ENCODE measurements at places on chromosomes 6 and 20.

- H3K36me3 ChIP-seq: peaks cover 2% of the 10 kb centered on the region
- no peaks in the 10 kb centered on the region for H3K27me3 ChIP-seq
- no peak overlapping the region for H3K27ac ChIP-seq
- peaks cover 35% of the 10 kb centered on the region for H3K4me1 ChIP-seq
- DNase-seq: no peak
- H3K4me3 ChIP-seq: no peak overlapping the region
Observed at GRCh38 chr6:113047148-113047547, 700.0 kb downstream of the RFPL4B start.

GRCh38 chr6:128209771-128210170 is 308.9 kb upstream of the THEMIS start:
- H3K36me3 ChIP-seq: peaks cover 5% of the 10 kb centered on the region
- no peaks in the 10 kb centered on the region for H3K27me3 ChIP-seq
- H3K4me3 ChIP-seq: no peak overlapping the region

GRCh38 chr20:46341074-46342009 is 33.0 kb upstream of the CDH22 start:
- no peak for DNase-seq
- H3K4me1 ChIP-seq: no peaks in the 10 kb centered on the region
- H3K27ac ChIP-seq: no peak overlapping the region
- no peak overlapping the region for H3K4me3 ChIP-seq
- peaks cover 3% of the 10 kb centered on the region for H3K36me3 ChIP-seq
- peaks cover 67% of the 10 kb centered on the region for H3K27me3 ChIP-seq

- no peak overlapping the region for H3K4me3 ChIP-seq
- H3K4me1 ChIP-seq: peaks cover 3% of the 10 kb centered on the region
- DNase-seq: no peak
- H3K27me3 ChIP-seq: no peaks in the 10 kb centered on the region
- H3K36me3 ChIP-seq: peaks cover 11% of the 10 kb centered on the region
Observed at GRCh38 chr20:2141600-2142575, 40.3 kb downstream of the STK35 start.

GRCh38 chr6:112286010-112286409 is 31.6 kb upstream of the LAMA4 start:
- peaks cover 5% of the 10 kb centered on the region for H3K36me3 ChIP-seq
- no peak overlapping the region for H3K27ac ChIP-seq
- no peak overlapping the region for H3K4me3 ChIP-seq
- H3K27me3 ChIP-seq: no peaks in the 10 kb centered on the region
- DNase-seq: no peak

GRCh38 chr6:36752886-36753506 is 55.4 kb downstream of the RAB44 start:
- DNase-seq: no peak
- no peak overlapping the region for H3K4me3 ChIP-seq
- H3K4me1 ChIP-seq: peaks cover 13% of the 10 kb centered on the region
- H3K27me3 ChIP-seq: no peaks in the 10 kb centered on the region
- no peak overlapping the region for H3K27ac ChIP-seq

DNA sequence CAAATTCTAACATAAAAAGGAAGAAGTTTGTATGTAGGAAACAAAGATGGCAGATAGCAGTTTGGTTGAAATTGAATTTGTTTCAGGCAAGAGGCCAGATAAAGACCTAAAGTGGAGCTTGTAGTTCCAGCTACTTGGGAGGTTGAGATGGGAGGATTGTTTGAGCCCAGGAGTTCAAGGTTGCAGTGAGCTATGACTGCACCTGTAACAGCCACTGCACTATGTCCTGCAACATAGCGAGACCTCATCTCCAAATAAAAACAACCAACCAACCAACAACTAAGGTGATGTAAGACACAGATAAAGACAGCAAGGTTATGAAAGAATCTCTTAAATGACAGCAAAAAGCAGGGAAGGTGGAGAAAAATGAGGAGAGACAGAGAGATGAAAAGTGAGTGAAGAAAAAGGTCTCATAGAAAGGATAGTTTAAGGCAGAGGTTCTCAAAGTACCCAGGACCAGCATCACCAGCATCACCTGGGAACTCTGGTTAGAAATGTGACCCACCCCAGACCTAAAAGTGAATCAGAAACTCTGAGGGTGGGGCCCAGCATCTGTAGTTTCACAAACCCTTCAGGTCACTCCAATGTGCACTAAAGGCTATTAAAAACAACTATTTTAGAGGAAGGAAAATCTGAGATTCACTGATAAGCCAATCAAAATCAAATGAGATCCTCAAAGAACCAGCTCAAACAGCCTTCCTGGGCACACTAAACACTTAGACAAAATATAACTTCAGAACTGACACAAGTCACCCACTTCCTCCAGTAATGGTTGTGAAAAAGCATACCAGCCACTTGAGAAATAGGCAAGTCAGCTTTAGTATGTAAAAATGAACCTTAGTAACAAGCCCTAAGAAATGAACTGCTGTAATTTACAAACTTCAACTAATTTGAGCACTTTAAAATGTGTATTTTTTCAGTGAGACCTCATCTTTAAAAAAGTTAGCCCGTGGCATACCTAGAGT is 57.6 kb downstream of the FAM184A start:
- no peaks in the 10 kb centered on the region for H3K4me1 ChIP-seq
- H3K27me3 ChIP-seq: no peaks in the 10 kb centered on the region
- no peak overlapping the region for H3K4me3 ChIP-seq
- H3K36me3 ChIP-seq: peaks cover 9% of the 10 kb centered on the region
- no peak overlapping the region for H3K27ac ChIP-seq
- no peak for DNase-seq

GRCh38 chr6:118895859-118896258 is 1.9 kb downstream of the ASF1A start:
- H3K36me3 ChIP-seq: peaks cover 12% of the 10 kb centered on the region
- peaks cover 55% of the 10 kb centered on the region for H3K4me1 ChIP-seq
- H3K4me3 ChIP-seq: peak overlapping the region; percentile 58
